ENCODE measurements at places on chromosomes 12 and 14.

GRCh38 chr14:104697317-104697703 lies 7.9 kb downstream of the INF2 start:
- no peak for DNase-seq

- no peak for DNase-seq
These were observed 70.1 kb upstream of the CSRP2 start for GRCh38 chr12:76948879-76949278.

GRCh38 chr12:98403385-98403784 lies 112.0 kb upstream of the TMPO start:
- DNase-seq = no peak

- no peak for DNase-seq
These were observed 42.6 kb downstream of the LIMA1 start for GRCh38 chr12:50240792-50241114.

DNA sequence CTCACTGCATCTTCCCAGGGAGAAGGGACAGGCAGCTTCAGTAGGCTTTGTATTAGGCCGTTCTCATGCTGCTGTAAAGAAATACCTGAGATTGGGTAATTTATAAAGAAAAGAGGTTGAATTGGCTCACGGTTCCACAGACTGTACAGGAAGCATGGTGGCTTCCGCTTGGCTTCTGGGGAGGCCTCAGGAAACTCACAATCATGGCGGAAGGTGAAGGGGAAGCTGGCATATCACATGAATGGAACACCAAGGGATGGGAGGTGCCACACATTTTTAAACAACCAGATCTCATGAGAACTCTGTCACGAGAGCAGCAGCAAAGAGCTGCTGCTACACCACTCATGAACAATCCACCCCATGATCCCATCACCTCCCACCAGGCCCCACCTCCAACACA lies 182.2 kb upstream of the SFSWAP start:
- DNase-seq = no peak

GRCh38 chr12:41794336-41794735 lies 350.3 kb downstream of the GXYLT1 start:
- no peak for DNase-seq

DNA sequence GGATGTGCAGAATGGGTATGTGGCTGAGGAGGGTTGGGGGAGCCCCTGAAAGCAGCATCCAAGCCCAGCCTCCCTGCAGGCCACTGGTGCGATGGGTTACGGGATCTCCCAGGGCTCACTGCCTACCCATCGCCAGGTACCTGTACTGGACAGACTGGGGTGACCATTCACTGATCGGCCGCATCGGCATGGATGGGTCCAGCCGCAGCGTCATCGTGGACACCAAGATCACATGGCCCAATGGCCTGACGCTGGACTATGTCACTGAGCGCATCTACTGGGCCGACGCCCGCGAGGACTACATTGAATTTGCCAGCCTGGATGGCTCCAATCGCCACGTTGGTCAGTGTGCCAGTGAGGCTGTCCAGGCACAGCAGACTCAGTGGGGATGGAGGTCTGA lies 18.3 kb upstream of the NXPH4 start:
- DNase-seq = no peak

Data from GM23338 (cell line).